Activated naive CD8-positive, alpha-beta T cell treated with anti-CD3 and anti-CD28 coated beads for 36 hours (primary cell): ENCODE measurements at places on chromosomes 2 and 18. TPM values are rescaled to one million over a fixed set of nuclear protein-coding genes. Genes with fewer than 3 reads are reported as not detected.

GRCh38 chr2:197028230-197028629 lies 101.7 kb upstream of the PGAP1 start:
- H3K4me1 ChIP-seq, result peaks cover 21% of the 10 kb centered on the region
- no peak for DNase-seq
- peaks cover 69% of the 10 kb centered on the region for H3K36me3 ChIP-seq
- no peak overlapping the region for H3K4me3 ChIP-seq

DNA sequence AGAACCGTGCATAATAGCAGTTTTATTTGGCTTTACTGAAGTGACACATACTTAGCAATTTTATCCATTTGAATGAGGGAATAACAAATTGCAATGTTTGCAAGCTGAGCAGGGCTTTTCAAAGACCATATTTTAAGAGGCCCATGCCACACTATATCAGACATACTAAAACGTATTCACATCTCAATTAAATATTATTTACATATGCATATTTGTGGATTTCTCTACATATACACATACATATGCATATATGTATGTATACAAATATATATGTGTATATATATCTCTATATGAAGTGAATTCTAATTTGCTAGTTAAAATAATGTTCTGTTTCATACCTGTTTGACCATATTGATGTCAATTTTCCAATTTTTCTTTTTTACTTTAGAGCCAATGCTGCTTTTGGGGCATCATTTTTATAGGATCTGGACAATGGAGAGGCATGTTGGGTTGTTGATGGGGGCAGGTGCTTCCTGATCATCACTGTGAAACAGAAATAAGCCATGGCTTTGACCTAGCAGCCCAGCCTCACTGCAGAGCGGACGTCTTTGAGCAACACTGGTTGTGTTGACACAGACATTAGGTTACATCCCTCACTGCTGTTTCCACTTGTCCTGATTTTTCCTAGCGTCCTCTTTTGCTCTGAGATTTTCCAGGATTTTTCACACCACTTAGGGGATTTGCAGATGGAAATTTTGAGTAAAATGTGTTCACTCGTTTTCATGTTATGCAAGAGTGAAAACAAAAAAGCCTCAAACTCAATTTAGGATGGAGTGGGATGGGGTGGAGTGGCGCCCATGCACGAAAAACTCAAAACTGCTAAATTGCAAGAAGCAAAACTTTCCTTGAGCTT lies 56.9 kb downstream of the RDH14 start:
- no peaks in the 10 kb centered on the region for H3K4me1 ChIP-seq
- no peaks in the 10 kb centered on the region for H3K36me3 ChIP-seq
- H3K4me3 ChIP-seq, result no peak overlapping the region
- peaks cover 37% of the 10 kb centered on the region for H3K27me3 ChIP-seq

GRCh38 chr2:235042576-235043515 lies 91.0 kb downstream of the SH3BP4 start:
- peaks cover 23% of the 10 kb centered on the region for H3K27me3 ChIP-seq
- no peak overlapping the region for H3K4me3 ChIP-seq
- no peak overlapping the region for H3K27ac ChIP-seq
- H3K36me3 ChIP-seq, result no peaks in the 10 kb centered on the region
- no peak for DNase-seq

HAAO gene
- 1.1 TPM for total RNA-seq

GRCh38 chr2:63035169-63035568 lies 15.5 kb upstream of the OTX1 start:
- no peak overlapping the region for H3K27ac ChIP-seq
- peaks cover 3% of the 10 kb centered on the region for H3K27me3 ChIP-seq
- H3K4me3 ChIP-seq, result no peak overlapping the region
- DNase-seq, result no peak
- no peaks in the 10 kb centered on the region for H3K4me1 ChIP-seq

DNA sequence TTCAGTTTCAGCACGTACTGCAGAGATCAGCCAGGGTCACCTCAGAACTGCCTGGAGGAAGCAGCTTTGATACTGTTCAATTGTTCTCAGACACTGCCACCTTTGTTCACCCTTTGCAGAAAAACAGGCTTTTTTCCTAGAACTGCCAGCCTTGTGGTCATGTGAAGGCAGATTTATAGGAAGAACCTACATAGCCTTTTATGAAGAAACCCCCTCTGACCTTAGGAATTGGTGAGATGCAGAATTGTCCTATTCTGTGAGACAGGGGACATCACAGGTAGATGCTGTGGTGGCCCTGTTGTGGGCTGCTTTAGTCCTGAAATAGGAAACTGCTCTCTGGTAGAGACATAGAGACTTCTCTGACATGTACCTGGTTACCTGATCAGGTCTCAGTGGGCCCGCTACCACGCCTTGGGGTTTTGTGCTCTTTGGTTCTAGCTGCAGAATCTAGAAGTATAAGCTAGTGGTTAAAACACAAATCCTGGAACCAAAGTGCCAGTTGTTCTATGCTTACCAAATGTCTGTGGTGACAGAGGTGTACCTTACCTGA lies 206.6 kb downstream of the AGPS start:
- no peak overlapping the region for H3K27ac ChIP-seq
- no peaks in the 10 kb centered on the region for H3K4me1 ChIP-seq
- H3K4me3 ChIP-seq, result no peak overlapping the region
- no peaks in the 10 kb centered on the region for H3K27me3 ChIP-seq
- H3K36me3 ChIP-seq, result no peaks in the 10 kb centered on the region

DNA sequence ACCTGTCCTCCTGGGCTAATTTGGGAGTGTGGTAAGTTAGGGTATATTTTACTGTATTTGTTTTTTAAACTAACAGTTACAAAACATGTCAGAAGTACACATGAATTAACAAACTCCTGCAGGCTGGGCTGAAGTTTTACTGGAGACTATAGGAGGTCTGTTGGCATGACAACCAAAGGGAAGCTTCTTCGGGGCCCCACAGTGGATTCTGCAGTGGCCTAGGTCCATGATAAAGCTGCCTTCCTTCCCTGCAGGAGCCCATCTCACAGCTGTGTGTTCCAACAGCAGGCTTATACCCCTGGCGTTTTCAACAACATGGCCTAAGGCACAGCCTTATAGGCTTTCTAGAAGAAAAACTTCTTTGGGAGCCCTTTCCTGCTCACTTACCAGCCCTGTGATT lies 128.0 kb upstream of the SETBP1 start:
- peaks cover 8% of the 10 kb centered on the region for H3K4me1 ChIP-seq
- no peaks in the 10 kb centered on the region for H3K36me3 ChIP-seq
- H3K4me3 ChIP-seq, result no peak overlapping the region
- H3K27me3 ChIP-seq, result no peaks in the 10 kb centered on the region
- DNase-seq, result no peak
- no peak overlapping the region for H3K27ac ChIP-seq

DNA sequence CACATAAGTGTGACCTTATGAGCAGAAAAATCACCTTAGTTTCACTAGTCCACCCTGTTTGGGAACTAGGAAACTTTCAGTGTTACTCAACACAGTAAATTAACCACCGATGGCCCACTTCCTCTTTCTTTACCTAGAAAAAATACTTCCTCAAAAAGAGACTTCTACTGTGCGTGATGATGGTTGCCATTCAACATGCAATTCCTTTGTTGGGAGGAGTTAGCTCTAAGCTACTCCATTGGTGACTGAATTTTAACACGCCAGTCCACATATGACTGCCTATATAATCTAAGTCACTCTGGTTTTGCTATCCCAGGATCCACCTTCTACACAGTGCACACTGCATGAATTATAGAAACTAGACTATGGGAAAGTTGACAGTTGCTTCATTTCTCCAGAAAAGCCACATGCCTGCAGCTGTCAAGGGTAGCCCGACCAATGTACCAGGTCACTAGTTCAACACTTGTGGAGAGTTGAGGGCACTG lies 47.8 kb upstream of the REG3G start:
- H3K36me3 ChIP-seq, result no peaks in the 10 kb centered on the region
- DNase-seq, result no peak
- H3K4me3 ChIP-seq, result no peak overlapping the region
- no peak overlapping the region for H3K27ac ChIP-seq
- no peaks in the 10 kb centered on the region for H3K4me1 ChIP-seq
- no peaks in the 10 kb centered on the region for H3K27me3 ChIP-seq

- peak; percentile 61 for DNase-seq
- H3K27me3 ChIP-seq, result no peaks in the 10 kb centered on the region
- H3K4me3 ChIP-seq, result peak overlapping the region; percentile 97
These were observed 2.7 kb downstream of the STK16 start for GRCh38 chr2:219247678-219248642.

DNA sequence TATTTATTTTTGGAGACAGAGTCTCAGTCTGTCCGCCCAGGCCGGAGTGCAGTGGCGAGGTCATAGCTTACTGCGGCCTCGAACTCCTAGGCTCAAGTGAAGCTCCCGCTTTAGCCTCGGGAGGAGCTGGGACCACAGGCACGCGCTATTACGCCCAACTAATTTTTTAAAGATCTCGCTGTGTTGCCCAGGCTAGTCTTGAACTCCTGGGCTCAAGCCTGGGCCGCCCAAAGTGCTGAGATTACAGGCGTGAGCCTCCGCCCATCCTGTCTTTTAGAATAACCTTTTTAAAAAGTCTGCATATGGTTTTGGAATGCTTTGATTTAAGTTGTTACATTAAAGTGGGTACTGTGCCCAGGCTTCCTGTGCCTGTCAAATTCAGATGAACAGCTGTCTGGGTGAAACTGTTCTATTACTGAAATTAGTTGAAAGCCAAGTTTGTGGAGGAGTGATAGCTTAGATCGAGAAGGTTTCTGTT lies 944 bp downstream of the RAB3GAP1 start:
- peaks cover 4% of the 10 kb centered on the region for H3K27me3 ChIP-seq
- peaks cover 33% of the 10 kb centered on the region for H3K36me3 ChIP-seq
- DNase-seq, result peak; percentile 45
- peaks cover 51% of the 10 kb centered on the region for H3K4me1 ChIP-seq
- peak overlapping the region; percentile 100 for H3K27ac ChIP-seq

CAPN10 gene
- total RNA-seq, result 32.3 TPM

GKN1 gene
- total RNA-seq, result not detected

GRCh38 chr2:29059624-29060023 lies 14.7 kb downstream of the PCARE start:
- H3K36me3 ChIP-seq, result no peaks in the 10 kb centered on the region
- no peak for DNase-seq
- no peak overlapping the region for H3K4me3 ChIP-seq
- H3K4me1 ChIP-seq, result peaks cover 8% of the 10 kb centered on the region

ASAP2 gene
- 0.12 TPM for total RNA-seq

GREB1 gene
- 0.52 TPM for total RNA-seq

DNA sequence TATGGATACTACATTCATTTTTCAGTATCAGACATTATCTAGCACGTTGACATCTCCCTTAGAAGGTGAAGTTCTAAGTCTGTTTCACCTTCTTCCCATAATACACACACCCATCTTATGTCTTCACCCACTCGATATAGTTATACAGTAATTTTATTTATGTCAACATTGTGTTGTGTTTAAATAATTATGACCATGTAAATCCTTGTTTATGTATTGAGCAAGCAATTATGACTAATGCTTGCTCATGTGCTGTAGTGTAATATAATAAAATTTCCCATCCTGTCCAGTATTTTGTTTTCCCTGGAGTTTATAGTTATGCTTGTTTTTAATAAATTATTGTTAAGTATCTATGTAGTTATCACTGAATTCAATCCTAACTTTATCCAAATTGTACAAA lies 163.2 kb downstream of the MTX2 start:
- H3K36me3 ChIP-seq, result no peaks in the 10 kb centered on the region
- no peak for DNase-seq
- no peak overlapping the region for H3K4me3 ChIP-seq
- H3K27me3 ChIP-seq, result peaks cover 46% of the 10 kb centered on the region
- no peak overlapping the region for H3K27ac ChIP-seq

DNA sequence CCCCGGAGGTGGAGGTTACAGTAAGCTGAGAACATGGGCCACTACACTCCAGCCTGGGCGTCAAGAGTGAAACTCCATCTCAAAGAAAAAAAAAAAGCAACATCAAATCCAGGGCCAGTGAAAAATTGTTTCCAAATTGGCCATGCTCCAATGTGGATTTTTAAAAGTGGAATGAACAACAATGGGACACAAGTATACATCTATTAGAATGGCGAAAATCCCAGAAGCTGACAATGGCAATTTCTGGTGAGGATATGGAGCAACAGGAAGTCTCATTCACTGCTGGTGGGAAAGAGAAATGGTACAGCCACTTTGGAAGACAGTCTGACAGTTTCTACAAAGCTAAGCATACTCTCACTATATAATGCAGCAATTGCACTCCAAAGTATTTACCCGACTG lies 161.4 kb downstream of the UXS1 start:
- no peaks in the 10 kb centered on the region for H3K36me3 ChIP-seq
- H3K4me3 ChIP-seq, result no peak overlapping the region
- H3K4me1 ChIP-seq, result peaks cover 21% of the 10 kb centered on the region

CHRNG gene
- not detected for total RNA-seq

DNA sequence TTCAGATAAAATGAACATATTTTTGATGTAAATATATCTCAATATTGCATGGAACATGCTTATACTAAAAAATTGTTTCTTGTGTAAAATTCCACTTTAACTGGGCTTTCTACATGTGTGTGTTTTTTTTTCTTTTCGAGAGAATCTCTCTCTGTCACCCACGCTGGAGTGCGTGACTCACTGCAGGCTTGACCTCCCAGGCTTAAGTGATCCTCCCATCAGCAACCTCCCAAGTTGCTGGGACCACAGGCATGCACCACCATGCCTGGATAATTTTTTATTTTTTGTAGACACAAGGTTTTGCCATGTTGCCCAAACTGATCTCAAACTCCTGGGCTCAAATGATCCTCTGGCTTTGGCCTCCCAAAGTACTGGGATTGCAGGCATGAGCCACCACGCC lies 254.6 kb downstream of the LOXHD1 start:
- H3K36me3 ChIP-seq, result no peaks in the 10 kb centered on the region
- H3K27me3 ChIP-seq, result no peaks in the 10 kb centered on the region
- no peak for DNase-seq

CARF gene
- total RNA-seq, result 3.5 TPM

FSIP2 gene
- not detected for total RNA-seq

- H3K27me3 ChIP-seq, result peaks cover 3% of the 10 kb centered on the region
- H3K4me1 ChIP-seq, result no peaks in the 10 kb centered on the region
- H3K27ac ChIP-seq, result no peak overlapping the region
- H3K4me3 ChIP-seq, result no peak overlapping the region
These were observed 26.1 kb downstream of the ITGB1BP1 start for GRCh38 chr2:9397201-9397600.

ABCG5 gene
- not detected for total RNA-seq
